ENCODE measurements at places on chromosomes 2 and 18.

GRCh38 chr18:69996951-69997798 lies 49.5 kb upstream of the CD226 start:
- no peak for DNase-seq

GRCh38 chr2:201964631-201965206 lies 68.9 kb upstream of the FZD7 start:
- no peak for DNase-seq

DNA sequence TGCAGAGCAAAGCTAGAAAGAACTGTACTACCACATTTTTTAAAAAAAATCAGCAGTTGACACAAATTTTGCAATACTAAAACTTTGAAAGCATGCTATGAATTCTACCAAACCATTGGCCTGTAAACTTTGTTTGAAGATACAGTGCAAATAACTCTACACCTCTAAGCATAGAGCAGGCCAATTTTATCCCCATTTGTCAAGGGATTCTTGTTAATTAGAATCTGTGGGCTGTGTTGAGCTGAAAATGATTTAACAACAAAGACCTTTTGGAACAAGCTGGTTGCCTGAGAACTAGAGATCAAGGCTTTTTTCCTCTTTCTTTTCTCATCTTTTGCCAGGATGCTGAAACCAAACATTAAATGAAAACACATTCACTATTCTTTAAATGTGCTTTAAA lies 886.0 kb upstream of the CDH2 start:
- no peak for DNase-seq

DNA sequence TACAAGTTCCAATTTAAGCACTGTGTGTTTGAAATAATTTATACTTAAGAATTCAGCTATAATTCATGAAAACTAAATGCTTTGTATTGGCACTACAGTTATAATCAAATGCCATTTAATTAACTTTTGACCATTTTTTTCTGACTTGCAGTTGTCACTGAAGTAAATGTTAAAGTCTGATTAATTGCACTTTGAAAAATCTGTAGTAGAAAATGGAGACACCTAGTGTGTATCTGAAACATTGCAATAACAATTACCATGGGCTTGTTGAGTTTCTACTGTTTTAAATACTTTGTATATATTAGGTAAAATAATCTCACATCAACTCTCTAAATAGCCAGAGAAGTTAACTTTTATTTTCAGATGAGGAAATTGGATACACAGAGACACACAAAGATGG lies 458.6 kb upstream of the FSIP2 start:
- no peak for DNase-seq

GRCh38 chr2:79844011-79844410 lies 331.2 kb downstream of the CTNNA2 start:
- no peak for DNase-seq

Data from non-pigmented ciliary epithelial cell (primary cell).